Muscle of leg (tissue), 16 donors: ENCODE measurements at places on chromosomes 6 and 20.
A peak's percentile ranks its signal among the peaks of the same experiment; 100 is the strongest.

GRCh38 chr20:49935746-49936152, 448 bp upstream of the RNF114 start:
- no peak for DNase-seq

DNA sequence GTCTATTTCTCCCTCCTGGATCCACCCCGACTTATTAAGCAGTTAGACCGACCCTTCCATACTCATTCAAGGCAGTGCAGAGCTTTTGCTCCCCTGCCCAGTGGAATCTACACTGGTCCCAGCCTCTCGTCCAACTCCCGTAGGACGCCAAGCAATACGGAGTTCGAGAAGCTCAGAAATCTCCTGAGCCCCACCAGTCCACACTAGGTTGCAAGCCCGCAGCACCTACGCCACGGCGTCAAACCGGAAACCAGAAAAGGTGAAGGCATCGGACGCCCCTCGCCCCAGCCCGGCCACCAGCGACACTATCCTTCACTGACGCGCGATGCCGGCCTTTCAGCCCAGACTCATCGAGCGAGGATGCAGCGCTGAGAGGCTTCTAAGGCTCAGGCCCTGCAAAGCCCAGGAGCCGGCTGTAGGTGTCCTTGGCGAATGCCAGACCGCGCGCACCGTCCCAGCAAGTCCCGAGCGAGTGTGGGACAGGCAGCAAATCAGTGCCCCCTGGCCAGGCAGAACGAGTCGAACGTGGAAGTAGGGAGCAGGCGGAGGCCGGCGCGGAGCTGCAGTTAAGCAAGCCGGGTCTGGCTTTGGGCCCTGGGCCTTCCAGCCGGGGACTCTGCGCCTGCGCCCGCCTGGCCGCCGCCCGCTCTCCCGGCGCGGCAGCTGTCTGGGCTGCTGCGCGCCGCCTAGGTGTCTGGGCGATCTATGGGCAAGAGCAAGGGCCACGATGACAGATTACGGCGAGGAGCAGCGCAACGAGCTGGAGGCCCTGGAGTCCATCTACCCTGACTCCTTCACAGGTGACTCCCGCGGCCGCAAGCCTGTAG, at the start of gene RWDD1:
Gene RWDD1 (plus strand): TSS at position 649 of the 827 bp plus-strand sequence. CDS start 79 bp downstream, at position 728.
- DNase-seq = peak; percentile 100

DNA sequence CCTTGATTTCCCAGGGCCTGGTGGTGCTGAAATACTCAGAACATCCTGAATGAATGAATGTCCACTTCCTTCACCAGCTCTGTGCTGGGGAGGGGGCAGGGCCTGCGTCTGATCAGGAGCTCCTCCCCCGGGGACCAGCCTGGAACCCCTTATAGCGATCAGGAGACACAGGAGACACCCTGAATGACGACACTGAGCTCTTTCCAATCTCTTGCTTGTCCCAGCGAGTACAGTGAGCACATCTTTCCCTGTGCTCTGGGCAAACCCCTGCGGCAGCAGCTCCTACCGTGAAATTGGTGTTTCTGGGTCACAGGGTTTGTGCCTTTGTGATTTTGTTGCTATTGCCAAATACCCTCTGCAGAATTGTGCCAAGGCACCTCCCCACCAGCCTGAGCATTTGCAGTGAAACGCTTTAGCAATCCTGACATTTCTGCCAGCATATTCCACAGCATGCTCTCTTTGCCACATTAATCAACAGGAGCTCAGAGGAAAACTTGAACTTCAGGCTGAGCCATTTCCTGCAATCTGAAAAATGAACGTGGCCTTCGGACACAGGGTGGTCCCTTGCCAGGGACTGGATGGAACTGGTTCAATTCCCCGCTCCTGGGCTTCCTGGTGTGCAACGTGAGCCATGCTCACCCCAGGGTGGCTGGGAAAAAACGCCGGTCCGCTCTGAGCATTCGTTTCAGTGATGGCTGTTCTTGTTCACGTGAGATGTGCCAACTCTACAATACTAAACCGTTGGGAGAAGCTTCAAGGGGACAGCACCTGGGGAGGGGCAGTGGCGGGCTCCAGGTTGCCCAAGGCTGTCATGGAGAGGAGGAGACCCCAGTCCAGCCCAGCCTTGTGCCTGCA, 23.1 kb upstream of the MRGBP start:
- DNase-seq = peak; percentile 84

DNA sequence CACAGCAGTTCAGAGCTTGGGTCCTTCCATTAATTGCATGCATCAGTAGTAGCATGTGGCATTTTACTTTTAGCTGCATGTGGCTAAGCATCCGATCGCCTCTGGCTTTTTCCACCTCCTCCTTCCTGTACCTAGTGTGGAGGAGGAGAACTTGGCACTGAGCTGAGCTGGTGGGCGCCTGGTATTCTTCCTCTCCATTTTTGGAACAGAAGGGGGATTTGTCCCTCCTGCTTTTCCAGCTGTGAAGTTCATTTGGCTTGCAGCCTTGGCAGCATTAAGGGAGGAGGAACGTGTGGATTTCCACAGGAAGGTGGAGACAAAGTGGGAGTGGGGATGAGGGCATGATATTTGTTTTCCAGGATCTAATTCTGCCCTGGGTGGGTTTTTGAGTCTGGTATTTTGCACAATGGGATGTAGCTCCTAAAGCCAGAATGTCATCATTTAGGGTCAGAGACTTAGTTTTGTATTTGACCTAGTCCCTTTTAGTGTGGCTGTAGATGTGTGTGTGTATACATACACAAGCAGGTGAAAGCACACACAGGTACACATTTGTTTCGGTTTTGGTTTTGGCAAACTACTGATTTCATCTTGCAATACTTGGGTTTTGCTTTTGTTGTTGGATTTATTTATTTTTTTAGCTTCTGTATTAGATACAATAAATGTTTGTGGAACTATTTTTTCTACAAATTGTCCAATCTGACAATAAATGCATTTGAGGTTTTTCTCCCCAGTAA, 90.0 kb downstream of the SASH1 start:
- peak; percentile 89 for DNase-seq

- DNase-seq = peak; percentile 85
Observed at GRCh38 chr20:58231683-58232082, 3.2 kb upstream of the ANKRD60 start.

DNA sequence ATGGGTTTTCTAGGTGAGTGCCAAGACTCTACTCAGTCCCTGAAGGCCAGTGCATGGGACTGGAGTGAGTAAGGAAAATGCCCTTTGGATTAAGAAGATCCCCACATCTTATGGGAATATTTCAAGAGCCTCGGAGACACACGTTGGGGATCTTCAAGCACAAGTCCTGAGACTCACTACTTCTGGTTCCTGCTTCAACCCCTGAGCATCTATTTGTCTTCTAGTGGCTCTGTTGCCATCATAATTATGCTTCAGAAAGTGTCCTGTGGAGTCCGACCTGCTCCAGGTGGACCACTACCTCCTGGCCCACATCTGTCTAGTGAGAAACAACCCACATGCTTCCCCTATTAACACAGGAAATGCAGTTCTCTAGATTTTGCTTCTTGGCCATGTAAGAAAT, at the start of gene OR5V1:
Gene OR5V1 (minus strand): TSS at position 101 of the 400 bp plus-strand sequence. CDS start 12,670 bp downstream, outside the sequence.
- no peak for DNase-seq

DNA sequence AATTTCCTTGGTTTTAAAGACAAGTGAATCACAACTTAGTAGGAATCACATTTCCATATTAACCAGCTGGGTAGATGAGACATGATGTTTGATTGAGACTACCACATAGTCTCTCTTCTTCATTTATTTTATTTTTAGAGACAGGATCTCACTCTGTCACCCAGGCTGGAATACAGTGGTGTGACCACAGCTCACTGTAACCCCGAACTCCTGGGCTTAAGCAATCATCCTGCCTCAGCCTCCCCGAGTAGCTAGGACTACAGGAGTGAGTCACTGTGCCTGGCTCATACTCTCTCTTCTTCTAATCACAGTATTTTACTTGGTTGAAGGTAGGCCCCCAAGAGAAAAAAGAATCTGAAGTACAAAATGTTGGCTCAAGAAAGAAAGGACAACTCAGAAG, 80.2 kb upstream of the ASF1A start:
- no peak for DNase-seq

- DNase-seq = no peak
Observed at GRCh38 chr20:24487240-24487639, 17.8 kb downstream of the SYNDIG1 start.

GRCh38 chr6:41515995-41516394, 30.2 kb upstream of the FOXP4 start:
- no peak for DNase-seq
